ENCODE measurements at places on chromosomes 11 and 22.

DNA sequence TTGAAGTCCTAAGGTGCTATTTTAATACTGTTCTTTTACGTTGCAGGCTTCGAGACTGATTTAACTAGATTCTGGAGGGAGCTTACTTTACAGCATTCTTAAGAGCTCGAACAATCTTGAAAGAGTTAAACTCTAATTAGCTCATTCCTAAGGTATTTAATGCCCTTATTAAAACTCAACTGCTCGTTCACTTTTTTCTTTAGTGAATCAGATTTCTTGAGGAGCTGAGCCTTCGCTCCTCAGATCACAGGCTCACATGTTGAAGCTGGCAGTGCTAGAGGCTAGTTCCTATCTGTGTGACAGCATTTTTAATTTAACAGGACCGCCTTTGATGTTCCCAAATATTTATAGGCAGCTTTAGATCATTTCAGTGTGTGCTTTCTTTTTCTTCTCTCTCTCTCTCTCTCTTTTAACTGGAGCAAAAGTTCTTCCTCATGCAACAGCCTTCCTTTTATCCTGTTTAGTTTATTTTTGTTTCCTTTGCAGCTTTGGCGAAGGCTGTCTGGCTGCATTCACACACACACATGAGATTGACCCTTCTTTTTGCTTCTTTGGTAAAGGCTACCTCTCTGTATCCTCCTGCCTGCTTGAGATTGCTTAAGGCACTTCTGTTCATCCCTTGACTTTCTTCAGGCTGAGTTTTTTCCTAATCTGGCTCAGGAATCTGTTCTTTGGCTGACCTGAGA is 21.0 kb downstream of the ZNRF3 start:
- DNase-seq, result no peak

DNA sequence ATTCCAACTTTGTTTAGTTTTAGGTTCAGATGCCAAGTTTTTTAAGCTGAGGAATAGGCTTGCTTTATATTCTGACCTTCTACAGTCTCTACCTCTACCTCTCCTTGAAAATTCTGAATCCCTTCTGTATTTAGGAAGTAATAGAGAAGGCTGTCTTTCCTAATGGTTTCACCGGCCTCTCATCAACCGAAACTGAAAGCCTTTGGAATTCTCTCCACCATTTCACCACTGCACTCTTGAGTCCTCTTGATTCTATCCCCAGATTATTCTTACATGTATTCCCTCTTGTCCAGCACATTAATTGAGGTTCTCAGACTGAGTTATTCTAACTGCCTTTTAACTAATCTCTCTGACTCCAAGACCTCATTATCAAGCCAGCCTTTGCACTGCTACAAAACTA is 67.7 kb upstream of the PICALM start:
- no peak for DNase-seq

DNA sequence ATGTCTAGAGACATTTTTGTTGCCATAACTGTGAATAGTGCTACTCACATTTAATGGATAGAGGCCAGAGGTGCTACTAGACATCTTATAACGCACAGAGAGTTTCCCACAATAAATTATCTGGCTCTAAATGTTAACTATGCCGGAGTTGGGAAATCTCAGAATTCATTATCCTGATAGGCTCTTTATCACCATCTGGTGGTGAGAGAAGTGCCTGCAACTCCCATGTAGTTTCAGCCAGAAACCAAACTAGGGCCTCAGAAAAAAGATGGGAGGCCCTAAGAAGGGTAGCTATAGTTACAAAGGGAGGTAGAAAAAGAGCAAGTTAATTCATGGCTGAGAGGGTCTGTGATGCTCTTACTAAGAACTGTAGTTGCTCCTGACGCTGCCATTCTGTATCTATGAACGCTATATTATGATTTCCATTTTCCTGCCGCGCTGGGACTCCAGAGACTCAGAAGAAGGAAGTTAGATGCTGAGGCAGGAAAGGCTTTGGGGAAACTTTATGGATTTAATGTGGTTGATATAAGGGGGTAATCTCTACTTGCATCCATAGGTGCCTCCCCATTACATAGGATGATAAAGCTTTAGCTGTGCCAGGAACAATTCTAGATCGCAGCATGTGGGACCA is 22.9 kb upstream of the MRPL17 start:
- DNase-seq, result peak; percentile 44

GRCh38 chr11:78300108-78300839 is 111.6 kb downstream of the USP35 start:
- DNase-seq, result no peak

- no peak for DNase-seq
Observed at GRCh38 chr11:128956401-128957201, 13.9 kb upstream of the TP53AIP1 start.

- peak; percentile 58 for DNase-seq
Observed at GRCh38 chr22:37330200-37331033, 48.1 kb downstream of the CYTH4 start.

DNA sequence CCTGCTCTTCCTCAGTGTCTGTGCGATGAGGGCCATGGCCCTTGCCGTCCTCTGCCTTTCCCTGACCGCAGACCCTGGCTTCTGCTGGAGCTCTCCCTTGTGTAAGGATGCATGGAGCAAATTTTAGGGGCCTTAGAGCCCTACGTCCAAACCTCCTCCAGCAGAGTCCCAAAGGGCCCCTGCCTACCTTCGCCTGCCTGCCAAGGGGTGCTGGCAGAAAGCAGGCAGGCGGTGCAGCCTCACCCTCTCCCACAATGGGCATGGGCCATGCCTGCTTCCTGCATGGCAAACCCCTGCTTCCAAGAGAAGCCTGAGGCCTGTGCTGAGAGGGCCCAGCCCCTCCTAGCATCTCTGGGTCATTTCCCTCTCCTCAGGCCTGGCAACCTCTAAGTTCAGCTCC is 71.3 kb upstream of the FGF3 start:
- no peak for DNase-seq

GRCh38 chr11:10410106-10410843 is 44.8 kb upstream of the AMPD3 start:
- DNase-seq, result no peak

- DNase-seq, result no peak
Observed at GRCh38 chr22:24499706-24500276, 4.7 kb downstream of the UPB1 start.

- no peak for DNase-seq
Observed at GRCh38 chr11:45754261-45754709, 50.7 kb upstream of the SLC35C1 start.

GRCh38 chr11:69504576-69505335 is 23.3 kb downstream of the LINC01488 start:
- no peak for DNase-seq

- no peak for DNase-seq
Observed at GRCh38 chr11:32030875-32031503, 59.9 kb upstream of the RCN1 start.

DNA sequence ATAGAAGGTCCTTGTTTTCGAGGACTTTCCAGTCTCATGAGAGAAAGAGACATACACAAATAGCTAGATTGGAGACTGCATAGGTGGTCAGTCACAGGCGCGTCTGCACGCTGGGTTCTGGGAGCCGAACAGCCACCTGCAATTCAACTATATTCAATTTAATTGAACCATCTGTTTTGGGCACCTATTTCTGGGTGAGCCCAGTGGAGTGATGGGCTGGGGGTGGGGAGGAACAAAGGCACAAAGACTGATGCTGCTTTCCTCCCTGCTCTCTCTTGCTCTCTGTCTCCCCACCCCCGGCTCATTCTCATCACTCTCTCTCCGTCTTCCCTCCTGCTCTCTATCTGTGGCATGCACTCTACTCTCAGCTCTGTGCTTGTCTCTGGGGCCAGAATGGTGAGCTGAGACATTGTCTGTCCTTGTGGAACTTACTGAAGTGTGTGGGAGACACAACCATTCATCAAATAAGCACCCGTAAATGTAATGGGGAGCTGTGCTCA is 48.1 kb upstream of the B3GAT1 start:
- DNase-seq, result no peak

DNA sequence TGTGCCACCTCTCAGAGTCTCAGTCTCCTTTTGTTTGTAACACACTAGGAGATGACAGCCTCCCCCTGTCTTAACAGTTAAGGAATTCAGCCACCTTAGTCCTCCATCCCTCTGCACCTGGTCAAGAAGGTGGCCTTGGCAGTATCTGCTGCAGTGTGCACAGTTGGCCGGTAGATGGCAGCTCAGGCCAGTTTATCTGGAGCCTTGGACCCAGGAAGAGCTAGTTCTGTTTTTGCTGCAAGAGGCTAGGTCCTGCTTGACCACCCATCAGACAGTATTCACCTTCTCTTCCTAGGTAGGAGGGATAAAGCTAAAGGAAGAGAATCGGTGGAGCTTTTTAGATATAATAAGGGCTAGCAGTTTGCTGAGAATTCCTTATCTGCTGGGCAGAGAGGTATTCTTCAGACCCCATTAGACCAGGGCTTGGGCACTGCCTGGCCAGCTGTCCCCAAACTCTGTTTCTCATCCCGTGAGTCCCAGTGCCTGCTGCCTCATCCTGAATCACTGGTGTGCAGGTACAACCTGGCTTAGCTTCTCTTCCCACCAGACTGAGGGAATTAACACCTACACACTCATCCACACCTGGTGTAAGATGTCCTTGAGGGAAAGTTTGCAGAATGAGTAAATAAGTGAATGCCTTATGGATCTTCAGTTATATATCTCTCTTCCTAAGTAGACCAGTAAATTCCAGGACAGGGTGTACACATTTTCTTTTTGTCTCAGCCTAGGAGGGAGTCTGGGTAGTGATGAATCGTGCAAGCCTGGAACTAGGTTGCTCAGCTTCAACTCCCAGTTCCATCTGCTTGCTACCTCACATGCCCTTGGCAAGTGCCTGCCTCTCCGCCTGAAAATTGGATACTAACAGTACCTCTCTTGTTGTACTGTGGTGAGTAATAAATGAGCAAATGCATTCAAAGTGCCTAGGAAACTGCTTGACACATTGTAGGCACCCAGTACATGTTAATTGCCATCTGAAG is 70.8 kb upstream of the NARS2 start:
- DNase-seq, result peak; percentile 82

DNA sequence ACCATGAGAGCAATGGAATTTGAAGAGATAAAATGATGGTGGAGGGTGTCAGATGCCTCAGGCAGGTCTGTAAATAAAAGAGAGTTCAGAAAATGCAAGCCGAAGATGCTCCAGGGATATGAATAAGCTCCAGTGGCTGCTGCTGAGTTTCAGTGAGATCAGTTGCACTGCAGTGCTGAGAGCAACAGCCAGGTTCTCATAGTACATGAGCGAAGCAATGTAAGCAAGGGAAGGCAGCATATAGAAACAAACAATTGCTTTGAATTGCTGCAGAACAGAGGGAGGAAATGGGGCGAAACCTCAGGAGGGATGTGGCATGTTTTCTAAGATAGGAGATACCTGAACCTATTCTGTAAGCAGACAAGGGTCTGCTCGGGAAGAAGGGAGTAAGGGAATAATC is 369.5 kb downstream of the AASDHPPT start:
- DNase-seq, result no peak

DNA sequence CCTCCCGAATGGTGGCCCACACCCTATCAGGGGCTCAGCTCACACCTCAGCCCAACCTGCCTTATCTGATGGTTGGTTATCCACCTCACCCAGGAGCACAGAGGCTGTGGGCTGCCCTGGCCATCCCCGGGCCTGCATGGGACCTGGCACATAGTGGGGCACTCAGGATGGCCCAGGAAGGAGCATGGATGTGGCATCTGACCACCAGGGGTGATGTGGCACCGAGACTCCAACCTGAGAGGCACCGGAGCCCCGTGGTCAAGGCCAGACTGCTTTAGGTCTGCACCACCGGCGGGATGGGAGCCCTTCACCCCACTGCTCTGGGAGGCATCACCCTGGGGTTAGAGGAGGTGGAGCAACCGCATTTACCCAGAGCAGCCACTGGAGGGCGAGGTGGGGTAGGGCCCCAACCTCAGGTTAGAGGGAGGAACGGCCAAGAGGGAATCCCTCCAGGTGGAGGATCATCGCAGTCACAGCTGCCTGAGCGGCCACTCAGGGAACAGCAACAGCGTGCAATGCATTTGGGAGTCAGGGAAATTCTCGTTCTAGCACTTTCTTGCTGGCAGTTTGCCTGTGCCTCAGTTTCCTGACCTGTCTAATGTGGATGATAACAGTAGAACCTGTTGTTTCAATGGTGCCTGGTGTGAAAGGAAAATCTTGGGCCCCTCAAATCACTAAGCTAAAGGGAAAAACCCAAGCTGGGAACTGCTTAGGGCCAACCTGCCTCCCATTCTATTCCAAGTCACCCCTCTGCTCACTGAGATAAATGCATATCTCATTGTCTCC is 52.9 kb upstream of the CARS1 start:
- DNase-seq, result peak; percentile 70

- no peak for DNase-seq
Observed at GRCh38 chr11:7520011-7520942, 6.5 kb downstream of the PPFIBP2 start.

GRCh38 chr11:72111300-72112142 is 974 bp downstream of the ANAPC15 start:
- DNase-seq, result no peak

Measured in activated T-cell treated with anti-CD3 and anti-CD28 coated beads, Interleukin-2, amount 50 U/mL, for 48 hours (primary cell).